Caco-2 (cell line): ENCODE measurements at places on chromosomes 4 and X.

DNA sequence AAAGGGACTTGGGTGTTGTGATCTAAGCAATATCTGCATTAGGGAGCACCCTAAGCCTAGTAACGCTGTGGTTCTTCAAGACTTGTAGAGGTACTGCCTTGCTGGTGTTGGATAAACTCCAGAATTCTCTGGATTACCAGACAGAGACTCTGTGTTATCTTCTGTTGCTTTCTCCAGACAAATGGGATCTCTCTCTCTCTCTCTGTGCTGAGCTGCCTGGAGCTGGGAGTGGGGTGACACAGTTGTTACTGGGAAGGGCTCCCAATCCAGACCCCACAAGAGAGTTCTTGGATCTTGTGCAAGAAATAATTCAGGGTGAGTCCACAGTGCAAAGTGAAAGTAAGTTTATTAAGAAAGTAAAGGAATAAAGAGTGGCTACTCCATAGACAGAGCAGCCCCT is 48.8 kb downstream of the MCUB start:
- no peak for DNase-seq

DNA sequence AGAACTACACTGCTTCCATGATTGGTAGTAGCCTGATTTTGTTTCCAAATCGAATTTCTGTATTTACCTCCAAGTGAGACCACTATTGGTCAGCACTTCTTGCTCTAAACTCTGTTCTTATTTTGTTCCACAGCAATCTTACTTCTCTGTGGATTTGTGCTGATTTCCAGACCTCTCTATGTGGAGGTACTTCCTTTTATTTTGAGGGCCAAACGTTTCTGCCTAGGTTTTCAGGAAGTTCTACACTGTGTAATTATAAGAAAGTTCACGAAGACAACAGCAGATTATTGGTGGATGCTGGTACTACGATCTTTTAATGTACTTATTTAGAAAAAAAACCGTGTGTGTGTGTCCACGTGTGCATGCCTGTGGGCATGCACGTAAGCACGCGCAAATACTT is 46.7 kb downstream of the DTHD1 start:
- no peak for DNase-seq

GRCh38 chrX:19731307-19731820 is 156.0 kb downstream of the SH3KBP1 start:
- DNase-seq = no peak

DNA sequence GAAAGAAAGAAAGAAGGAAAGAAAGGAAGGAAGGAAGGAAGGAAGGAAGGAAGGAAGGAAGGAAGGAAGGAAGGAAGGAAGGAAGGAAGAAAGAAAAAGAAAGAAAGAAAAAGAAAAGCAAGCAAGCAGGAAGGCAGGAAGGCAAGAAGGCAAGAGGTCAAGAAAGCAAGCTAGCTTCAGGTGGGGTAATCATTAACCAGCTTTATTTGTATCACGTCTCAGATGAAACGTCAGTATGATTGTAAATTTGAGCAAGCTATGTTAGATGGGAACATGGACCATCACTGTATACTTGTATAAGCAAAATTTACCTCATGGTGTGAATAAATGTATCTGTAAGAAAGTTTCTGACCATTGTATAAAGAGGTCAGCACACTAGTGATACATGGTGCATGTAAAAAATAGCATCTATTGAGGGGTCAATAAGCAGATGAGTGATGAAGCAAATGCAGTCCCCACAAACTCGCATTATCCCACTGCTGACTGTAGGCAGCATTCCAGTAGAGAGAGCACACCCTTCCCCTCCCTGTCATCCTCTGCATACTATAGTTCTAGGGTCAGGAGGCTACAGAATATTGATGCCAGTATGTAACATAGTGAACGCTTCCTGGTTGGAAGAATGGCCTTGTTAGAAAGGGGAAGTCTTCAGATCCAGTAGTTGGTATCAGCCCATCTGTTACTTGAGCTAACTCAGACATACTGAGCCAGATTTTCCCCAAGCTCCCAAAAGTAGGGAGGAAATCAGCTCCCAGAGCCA is 16.5 kb upstream of the KLHL34 start:
- DNase-seq = no peak

GRCh38 chrX:136147315-136147901 is at the start of gene FHL1:
Gene FHL1 (plus strand): TSS chrX:136147533.
- DNase-seq = no peak

- DNase-seq = no peak
These were observed 67.5 kb downstream of the FBXL5 start for GRCh38 chr4:15587649-15588048.

DNA sequence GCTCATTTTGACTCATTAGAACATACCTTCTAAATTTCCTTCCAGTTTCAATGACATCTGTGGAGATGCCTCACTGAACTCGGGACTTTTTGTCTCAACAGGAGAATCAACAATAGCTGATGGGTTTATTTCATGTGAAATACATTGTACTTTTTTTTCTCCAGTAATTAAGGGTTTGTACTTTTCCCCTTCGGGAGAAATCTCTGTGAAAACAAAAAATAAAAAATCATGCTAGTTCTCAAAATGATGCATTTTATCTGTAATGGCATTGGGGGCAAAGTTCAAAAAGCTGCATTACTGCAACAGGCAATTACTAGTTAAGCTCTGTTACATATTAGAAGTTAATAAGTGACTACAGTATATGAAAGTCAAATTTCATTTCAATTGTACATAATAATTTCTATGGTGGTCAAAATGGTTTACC is 167.3 kb upstream of the SH3RF1 start:
- DNase-seq = no peak

DNA sequence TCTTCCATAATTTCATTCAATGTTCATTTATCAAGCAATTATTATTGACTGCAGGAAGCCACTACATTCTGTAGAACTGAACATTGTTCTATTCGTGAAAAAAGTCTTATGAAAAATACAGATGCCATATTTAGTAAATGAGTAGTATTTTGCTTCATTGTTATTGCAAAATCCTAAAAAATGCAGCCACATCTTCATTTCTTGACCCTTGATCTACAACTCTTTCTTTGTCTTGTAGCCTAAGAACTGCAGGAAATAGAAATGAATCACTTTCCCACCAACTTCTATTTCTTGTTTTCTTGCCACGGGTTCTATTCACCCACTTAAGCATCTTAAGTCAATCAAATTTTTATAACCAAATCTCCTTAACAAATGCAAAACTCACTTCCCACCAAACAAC is 63.3 kb downstream of the KCNIP4 start:
- DNase-seq = no peak

DNA sequence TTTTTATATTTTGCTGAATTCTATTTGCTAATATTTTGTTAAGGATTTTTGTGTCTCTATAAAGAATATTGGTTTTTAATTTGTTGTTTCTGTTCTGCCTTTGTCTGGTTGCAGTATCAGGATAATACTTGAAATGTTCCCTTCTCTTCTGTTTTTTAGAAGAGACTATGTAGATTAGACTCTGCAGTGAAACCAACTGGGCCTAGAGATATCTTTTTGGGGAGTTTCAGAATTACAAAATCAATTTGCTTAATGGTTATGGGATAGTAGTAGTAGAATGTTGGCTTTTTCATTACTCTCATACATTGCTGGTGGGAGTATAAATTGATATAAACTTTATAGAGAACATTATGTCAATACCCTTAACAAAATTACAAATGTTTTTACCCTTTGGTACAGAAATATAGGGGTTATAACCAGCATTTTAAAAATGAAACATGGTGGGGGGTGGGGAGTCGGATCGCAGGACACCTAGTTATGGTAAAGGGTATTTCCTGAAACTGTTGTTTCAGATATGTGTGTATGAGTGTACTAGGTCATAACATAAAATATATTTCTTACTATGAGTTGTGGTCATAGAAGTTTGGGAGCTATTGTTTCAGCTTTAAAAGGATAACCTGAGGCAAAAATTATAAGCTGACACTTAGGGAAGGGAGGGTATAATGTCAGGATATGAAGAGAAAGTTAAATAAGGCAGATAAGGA is 29.0 kb downstream of the CLOCK start:
- no peak for DNase-seq
